ENCODE measurements at places on chromosomes 2 and 18. TPM values are rescaled to one million over a fixed set of nuclear protein-coding genes. Genes with fewer than 3 reads are reported as not detected.

INHA gene
- total RNA-seq, result 0.52 TPM

IGFBP5 gene
- total RNA-seq, result 0.16 TPM

SERPINB10 gene
- total RNA-seq, result not detected

GKN1 gene
- total RNA-seq, result 0.37 TPM

RTP5 gene
- total RNA-seq, result not detected

ATG4B gene
- total RNA-seq, result 49.1 TPM

Data from A549 treated with AZD2906 at 1 μM for 4 hours (cell line).